ENCODE measurements at places on chromosomes 6 and 20.

- DNase-seq: no peak
Observed at GRCh38 chr6:26056583-26057350, 30.5 kb upstream of the HFE start.

GRCh38 chr6:119586250-119586882, 236.8 kb upstream of the MAN1A1 start:
- no peak for DNase-seq

DNA sequence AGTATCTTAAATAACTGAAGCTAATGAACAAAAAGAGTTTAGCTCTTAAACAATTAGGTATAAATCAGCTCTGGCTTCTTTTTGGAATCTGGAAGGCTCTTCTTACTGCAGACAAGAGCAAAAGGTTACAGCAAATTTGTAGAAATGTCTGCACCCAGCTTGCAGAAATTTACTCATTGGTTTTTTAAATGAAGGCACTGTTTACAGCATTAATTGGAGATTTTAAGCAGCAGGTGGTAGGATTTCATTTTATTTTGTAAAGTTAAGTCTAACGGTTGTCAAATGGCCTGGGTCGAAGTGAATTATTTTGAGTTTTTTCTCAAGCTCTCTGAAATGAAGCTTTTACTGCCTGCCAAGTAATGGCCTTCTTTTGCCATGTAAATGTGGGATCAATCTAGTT, 102.1 kb downstream of the NRSN1 start:
- no peak for DNase-seq

DNA sequence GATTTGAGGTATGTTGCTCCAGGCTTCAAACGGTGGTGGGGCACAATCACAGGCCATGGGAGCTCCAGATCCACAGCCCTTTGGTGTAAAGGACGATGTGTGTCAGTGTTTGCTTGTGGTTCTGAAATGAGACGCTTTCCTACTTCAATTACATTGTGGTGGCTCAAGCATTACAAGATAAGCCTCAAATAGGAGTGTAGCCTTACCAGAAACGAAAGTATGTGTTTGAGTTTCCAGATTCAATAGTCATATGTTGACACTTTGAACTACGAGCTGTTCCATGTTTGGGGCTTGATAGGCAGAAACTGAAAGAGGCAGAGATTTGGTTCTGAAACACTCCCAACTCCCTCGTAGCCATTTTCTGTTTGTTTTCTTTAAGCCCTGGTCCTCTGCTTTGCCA, 187.1 kb downstream of the MYLK4 start:
- no peak for DNase-seq

GRCh38 chr6:156828280-156828703, 51.1 kb downstream of the ARID1B start:
- peak; percentile 90 for DNase-seq

- no peak for DNase-seq
Observed at GRCh38 chr20:53974785-53975555, 95.4 kb downstream of the BCAS1 start.

DNA sequence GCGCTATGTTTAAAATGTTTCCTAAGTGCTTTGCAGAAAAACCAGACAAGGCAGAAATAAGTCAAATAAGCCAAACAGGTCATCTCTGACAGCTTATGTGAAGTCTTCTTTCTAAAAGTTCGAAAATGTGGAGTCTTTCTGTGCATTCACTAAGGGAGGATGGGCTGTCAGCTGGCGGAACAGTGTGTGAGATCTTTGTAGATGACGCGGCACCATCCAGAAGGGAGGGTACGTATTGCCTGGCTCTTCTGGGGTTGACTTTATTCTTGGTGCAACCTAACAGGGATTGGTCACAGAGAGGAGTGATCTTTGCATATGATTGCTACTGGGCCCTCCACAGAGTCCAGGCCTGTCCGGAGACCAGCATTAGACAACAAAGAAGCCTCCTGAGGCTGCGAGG, 114.5 kb upstream of the EDN1 start:
- DNase-seq: no peak

- DNase-seq: no peak
Observed at GRCh38 chr6:25944688-25945574, 14.4 kb upstream of the SLC17A2 start.

GRCh38 chr20:20780127-20780824, 67.8 kb upstream of the RALGAPA2 start:
- peak; percentile 18 for DNase-seq

DNA sequence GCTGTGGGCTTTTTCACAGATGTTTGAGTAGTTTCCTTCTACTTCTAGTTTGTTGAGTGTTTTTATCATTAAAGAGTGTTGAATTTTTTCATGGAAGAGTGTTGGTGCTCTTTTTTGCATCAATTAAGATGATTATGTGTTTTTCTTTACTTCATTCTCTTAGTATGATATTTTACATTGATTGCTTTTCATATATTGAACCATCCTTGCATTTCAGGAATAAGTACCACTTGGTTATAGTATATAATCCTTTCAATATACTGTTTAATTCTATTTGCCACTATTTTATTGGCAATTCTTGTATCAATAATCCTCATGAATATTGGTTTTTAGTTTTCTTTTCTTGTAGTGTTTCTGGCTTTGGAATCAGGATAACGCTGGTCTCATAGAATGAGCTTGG, 113.7 kb upstream of the PRDM1 start:
- DNase-seq: no peak

DNA sequence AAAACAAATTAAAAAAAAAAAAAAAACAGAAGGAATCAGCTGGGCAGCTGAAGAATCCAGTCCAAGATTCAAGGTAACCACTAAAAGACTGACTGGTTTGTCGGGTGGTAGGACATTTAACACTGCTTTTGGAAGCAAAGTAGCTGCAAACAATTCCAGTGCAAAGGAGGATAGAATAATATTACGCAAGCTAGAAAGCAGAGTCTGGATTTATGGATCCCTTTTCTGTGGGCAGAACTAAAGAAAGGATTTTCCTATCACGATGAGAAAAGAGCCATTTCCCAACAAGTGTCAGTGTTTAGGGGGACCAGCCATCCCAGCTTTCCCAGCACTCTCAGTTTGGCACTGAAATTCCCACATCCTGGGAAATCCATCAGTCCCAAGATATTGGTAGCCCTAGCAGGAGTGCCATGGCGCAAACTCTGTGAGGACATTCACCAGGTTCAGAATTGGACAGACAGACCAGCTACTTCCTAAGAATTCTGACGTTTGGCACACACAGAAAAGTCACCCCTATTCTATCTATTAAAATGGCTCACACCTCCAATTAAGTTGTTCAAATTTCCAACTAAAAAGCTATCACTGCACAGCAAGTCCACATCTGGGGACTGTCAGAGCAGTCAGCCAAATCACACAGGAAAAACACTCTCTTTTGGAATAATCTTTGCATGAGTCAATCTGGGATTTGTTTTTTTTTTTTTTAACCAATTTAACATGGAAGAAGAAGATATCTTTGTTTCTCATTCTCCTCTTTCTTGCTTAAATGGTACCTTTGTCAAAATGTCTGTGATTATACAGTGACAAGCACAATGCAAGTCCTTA, 356.8 kb upstream of the ARID1B start:
- DNase-seq: no peak

GRCh38 chr6:165389534-165389933, 80.1 kb upstream of the C6orf118 start:
- no peak for DNase-seq

- DNase-seq: no peak
Observed at GRCh38 chr20:38076548-38076947, 43.0 kb downstream of the RPRD1B start.

DNA sequence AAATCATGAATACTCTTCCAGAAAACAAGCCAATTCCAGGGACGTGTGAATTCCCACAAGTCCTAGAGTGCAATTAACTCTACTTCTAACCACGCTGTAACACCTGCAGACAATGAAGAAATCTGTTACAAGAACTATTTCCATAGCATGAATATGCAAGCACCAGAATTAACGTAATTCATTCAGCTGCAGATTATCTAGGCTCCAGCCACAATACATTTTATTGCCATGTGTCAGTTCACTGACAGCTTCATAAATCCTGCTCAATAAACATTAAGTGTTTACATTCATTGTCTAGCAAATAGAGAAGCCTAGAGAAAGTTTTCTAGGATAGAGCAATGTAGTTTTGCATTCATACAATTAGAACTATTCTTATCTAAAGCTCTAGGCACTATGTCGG, 1348.5 kb downstream of the GRIK2 start:
- DNase-seq: no peak

GRCh38 chr6:100228437-100228833, 234.4 kb upstream of the MCHR2 start:
- peak; percentile 13 for DNase-seq

DNA sequence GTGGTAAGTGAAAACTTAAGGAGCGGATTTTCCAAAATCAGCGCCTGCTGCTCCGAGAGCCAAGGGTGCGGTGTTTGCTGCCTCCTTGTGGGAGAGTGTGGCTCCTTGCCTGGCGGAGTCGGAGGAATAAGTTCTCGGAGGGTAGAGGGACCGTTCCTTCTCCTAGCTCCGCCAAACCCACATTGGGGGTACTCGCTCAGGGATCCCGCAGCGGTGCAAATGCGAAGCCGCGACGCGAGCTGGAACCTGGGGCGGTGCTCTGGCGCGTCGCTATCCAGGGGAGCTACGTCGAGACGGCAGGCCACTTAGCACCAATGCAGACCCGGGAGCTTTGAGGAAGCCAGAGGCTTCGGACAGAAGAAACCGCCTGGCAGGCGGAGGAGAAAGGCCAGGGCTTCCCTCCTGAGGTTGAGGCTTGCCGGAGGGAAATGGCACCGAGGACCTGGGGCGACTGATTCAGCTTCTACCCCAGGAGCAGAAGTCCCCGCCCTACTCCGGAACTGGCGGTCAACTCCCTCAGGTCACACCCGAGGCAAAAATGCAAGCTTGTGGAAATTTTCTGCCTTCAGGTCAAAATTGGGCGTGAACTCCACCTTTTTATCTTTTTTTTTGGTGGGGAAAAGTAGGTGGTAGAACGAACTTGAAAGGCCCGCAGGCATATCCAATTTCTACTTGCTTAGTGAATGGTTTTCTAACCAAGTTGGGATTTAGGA, 5.7 kb upstream of the DDX43 start:
- peak; percentile 69 for DNase-seq

GRCh38 chr20:44208165-44208564, 2.4 kb downstream of the OSER1 start:
- no peak for DNase-seq
